ENCODE measurements at places on chromosomes 12 and 14.

DNA sequence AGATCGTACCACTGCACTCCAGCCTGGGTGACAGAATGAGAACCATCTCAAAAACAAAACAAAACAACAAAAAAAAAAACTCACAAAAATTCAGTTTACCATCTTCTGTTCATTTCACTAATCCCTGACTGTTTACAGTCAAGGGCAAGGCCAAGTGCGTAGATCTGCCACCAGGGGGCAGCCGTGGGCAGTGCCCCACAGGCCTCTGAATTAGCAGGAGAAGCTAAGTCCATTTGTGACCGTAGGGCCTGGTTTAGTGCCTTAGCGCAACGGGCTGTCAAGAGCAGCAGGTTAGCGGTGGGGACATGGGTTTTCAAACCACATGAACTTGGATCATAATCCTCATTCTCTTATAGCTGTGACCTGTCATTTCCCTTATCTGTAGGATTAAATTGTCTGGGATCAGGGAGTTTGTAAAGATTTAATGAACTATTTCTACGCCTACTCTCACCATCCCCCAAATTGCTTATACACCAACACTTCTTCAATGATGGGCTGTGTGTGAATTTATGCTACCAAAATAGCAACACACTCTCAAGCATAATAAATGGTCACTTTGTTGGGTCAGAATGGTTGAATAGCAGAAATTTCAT lies 49.0 kb downstream of the KCTD10 start:
- DNase-seq, result peak; percentile 79

DNA sequence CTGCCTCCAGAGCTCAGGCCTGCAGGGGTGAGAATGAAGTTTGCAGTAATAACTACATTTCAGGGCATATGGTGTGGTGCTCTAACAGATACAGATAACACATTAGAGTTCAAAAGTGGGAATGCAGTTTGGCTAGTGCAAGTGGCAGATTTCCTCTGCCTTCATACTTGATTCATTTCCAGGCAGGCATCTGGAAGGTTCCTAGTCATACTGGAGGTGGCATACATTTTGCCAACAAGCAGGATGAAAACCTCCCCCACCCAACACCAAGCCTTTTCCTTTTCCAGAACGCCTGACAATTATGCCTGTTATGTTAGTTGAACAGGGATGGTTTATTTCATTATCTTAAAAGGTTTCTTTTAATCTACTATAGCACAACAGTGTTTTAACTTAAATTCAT lies 24.3 kb downstream of the VTI1B start:
- no peak for DNase-seq

DNA sequence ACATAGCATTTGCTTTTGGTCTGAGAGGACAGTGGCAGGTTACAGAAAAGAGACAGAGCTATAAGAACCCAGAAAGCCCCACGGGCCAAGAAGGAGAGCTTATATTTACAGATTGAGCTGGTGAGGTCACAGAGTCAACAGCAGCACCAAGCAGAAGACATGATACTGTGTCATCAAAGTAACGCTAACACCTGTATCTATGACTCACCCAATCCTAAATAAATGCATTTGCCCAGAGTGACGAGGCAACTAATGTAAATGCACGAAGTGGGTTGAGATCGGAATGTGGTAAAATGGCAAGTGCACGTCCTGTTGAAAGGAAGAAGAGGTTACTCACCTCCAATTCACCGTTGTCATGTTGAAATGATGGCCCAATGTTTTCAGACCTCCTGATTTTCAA lies 6.7 kb upstream of the CD163L1 start:
- no peak for DNase-seq

DNA sequence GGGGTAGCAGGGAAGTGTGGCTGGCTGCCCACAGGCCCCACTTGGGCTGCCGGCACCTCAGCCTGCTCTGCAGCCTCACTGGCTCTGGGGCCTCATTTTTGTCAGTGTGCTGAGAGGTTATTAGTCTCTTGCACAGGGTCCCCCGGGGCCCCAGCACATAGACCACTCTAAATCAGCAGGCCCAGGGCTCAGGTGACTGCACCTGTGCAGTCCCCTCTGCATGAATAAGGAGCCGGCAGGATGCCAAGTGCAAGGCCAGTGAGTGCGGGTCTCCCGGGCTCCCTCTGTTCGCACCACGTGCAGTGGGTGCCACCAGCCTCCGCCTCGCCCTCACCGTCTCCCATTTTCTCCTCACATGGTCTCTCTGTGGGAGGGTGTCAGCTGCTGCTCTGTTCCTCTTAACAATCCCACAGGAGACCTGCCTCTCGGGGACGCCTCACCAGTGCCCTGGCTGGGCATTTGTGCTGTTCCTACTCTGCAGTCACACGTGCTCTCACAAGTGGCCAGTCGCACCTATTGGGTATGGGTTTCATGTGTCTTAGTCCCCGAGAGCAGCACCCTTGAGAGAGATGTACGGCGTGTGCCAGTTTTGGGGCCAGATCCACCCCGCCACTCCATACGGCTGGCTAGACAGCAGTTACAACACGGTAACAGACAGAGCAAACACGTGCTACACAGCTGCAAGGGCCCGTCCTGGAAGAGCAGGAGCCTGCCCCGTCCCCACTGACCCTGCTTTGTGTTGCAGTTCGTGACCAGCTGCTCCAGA lies 40.4 kb downstream of the MMAB start:
- no peak for DNase-seq

GRCh38 chr14:36271939-36272907 lies 48.2 kb downstream of the MBIP start:
- peak; percentile 11 for DNase-seq

DNA sequence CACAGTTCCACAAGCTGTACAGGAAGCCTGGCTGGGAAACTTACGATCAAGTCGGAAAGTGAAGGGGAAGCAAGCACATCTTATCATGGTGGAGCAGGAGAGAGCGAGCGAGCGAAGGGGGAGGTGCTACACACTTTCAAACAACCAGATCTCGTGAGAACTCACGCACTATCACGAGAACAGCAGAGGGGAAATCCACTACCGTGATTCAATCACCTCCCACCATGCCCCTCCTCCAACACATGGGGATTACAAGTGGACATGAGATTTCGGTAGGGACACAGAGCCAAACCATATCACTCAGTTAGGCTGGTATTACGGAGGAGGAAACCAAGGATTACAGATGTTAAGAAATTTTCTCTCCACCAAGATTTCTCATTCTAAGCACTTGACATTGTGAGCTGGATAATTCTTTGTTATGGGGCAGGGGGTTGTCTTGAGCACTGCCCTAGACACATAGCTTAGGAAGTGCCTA lies 262.0 kb upstream of the G2E3 start:
- DNase-seq, result no peak

- DNase-seq, result no peak
Observed at GRCh38 chr14:24131549-24131966, 1.1 kb downstream of the FITM1 start.

- no peak for DNase-seq
Observed at GRCh38 chr12:96543-96942, 30.0 kb downstream of the IQSEC3 start.

GRCh38 chr12:11827091-11828061 lies 177.9 kb downstream of the ETV6 start:
- peak; percentile 42 for DNase-seq

DNA sequence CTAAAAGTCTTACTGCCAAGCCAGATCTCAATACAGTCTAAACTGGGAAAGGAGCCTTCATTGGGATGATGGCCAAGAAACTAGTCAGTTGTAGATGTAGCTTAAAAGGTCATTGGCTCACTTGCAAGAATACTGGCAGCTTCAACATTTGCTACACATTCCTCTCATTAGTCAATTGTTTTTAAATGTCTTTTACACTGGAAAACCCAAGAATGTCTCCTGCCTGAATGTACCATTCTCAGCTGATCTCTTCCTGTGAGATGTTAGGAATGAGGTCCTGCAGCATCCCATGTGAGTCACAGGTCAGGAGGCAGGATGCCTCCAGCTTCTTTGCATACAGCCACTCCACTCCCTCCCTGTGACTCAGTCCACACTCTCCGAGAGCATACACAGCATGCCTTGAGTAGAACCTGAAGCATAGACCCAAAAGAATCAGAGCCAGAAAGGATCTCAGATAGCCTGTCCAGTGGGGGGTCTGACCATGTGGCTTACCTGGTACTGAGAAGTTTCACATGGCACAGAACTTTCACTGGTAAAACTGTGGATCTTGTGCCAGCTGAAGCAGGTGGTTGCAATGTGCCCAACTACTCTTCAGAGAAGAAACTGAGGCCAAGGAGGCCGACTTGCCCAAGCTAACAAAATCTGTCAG lies 56.0 kb upstream of the HECTD1 start:
- peak; percentile 100 for DNase-seq

- no peak for DNase-seq
Observed at GRCh38 chr14:73714656-73715081, 485 bp upstream of the PNMA1 start.

DNA sequence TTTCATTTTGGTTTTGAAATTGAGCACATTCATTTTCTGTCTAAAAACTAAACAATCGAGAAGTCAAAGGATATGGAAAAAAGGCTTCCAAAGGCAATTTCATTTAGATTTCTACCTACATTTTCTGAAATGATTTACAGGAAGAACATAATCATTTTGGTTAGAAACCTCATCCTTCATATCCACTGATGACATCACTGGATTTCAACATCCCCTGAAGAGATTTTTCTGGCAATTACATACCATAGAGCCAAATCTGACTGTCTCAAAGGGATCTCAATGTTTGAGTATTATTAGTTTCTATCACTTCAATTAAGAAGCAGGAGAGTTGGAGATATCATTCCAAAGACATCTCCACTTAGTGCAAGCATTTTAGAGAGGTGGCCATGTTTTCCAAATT lies 137.8 kb downstream of the TTC7B start:
- peak; percentile 69 for DNase-seq

GRCh38 chr14:71411738-71412137 lies 504.5 kb downstream of the PCNX1 start:
- no peak for DNase-seq

DNA sequence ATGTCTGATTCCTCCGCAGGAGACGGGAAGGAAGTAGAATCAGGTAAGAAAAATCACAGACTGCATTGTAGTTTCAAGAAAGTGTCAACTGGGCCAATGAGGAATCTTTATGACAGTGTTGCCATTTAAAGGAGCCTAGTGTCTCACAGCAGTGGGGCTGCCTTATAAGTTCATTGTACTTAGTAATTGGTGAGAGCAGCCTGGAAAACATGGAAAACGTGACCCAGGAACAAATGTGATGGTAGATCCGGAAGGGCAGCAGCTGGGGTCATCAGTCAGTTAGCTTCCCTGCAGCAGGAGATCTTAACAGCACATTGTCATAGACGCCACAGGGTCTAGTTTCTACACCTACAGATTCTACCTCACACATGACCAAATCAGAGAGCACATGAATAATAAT lies 630.0 kb upstream of the LMO3 start:
- DNase-seq, result no peak

- DNase-seq, result no peak
Observed at GRCh38 chr14:60272177-60272576, 23.2 kb downstream of the PPM1A start.

GRCh38 chr14:21820631-21821030 lies 147.0 kb upstream of the OR4E1 start:
- DNase-seq, result no peak

All from iris pigment epithelial cell (primary cell).